ENCODE measurements at places on chromosomes 11 and 22.
A peak's percentile ranks its signal among the peaks of the same experiment; 100 is the strongest.

DNA sequence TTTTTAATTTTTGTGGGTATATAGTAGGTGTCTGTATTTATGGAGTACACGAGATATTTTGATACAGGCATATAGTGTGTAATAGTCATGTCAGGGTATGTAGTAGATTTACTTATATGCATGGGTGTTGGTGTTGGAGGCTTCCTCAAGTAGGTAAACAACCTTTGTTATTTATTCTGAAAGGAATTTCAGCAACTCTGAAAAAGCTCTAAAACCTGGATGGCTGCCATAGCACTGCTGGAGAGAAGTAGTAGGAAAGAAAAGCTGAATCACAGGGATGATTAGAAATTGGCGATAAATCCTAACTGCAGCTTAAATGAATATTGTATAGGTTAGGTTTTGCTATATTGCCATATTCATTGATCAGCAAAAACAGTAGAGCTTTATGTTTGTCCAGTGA, 44.4 kb upstream of the ST14 start:
- no peak for DNase-seq

- DNase-seq: no peak
These were observed 79.8 kb upstream of the CNTN5 start for GRCh38 chr11:98940913-98941312.

DNA sequence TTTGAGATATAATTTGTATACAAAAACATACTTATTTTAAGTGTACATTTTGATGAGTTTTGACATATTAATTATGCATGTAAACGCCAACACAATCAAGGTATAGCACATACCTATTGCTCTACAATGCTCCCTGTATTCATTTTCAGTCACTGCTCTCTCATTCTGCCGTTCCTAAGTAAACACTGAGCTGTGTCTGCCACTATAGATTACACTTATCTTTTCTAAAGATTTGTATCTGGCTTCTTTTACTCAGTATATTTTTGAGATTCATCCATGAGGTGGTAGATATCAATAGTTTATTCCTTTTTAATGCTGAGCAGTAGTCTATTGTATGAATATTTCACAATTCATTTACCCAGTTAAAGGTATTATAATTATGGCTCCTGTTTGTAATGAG, 25.4 kb upstream of the BACE1-AS start:
- DNase-seq: no peak

DNA sequence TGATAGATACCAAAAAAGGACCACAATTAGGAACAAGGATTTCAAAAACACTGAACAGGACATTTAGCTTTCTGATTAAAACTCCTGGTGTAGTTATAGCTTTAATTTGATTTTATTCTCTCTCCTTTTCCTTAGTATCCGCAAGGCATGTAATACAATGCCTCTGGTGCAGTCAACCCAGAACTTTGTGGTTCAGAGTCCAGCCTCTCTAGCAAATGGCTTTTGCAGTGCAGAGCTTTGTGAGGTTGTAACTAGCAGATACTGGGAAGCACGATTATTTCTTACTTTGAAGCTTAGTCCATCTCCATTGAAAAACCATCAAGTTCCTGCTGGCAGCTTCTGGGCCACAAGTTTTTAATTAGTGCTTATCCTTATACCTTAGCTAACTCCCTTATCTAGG, 79.8 kb downstream of the GRIA4 start:
- no peak for DNase-seq

- DNase-seq: no peak
These were observed 37.9 kb downstream of the ALG9 start for GRCh38 chr11:111833524-111833923.

GRCh38 chr11:130006929-130007328, 4.3 kb upstream of the PRDM10 start:
- no peak for DNase-seq

DNA sequence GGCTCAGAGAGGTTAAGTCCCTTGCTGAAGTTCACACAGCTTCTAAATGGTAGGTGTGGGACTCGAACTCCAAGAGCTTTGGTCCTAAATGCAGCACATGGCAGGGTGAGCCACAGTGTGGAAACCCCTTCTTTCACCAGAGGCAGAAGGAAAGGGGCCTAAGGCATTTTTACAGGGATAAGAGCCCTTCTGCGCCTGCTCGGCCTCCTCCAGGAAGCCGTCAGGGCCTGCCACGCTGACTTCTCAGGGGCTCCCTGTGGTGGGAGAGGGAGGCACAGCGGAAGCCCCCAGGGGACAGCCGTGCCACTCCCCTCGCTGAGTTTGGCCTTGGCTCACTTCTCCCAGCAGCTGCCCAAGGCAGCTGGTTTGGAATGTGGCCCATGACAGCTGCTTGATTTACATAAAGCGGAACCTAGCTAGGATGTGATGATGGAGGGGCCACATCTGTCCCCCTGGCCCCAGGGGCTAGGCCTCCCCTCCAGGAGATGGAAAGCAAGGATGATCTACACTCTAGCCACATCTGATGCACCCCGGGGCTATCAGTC, 35.4 kb downstream of the CD82 start:
- no peak for DNase-seq

DNA sequence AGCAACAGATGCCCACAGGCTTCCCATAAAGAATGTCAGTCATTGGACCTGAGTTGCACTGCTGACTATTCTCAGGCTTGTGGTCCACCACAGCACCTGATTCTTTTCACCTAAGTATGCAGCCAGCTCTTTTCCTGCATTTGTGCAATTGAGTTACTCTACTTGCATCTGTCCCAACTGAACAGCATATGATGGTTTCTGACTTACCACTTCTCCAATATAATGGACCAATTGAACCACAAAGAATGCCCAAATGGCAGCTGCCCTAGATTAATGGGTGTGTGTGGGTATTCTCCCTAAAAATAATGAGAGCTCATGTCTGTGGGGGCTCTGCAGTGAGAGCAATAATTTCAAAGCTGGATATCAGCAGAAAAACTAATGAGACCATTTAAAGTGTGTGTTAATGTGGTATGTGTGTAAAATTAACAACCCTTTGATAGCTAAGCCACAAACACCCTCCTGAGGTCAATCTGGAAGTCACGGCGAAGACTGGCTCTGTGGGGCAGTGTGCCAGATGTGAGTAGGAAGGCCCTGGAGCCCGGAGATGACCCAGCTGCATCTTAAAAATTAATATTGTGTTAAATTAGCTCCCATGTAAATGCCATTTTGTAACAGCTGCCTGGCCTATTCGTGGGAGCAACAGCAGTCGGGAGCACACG, 43.8 kb downstream of the SC5D start:
- no peak for DNase-seq

GRCh38 chr11:123316003-123316402, 114.1 kb upstream of the GRAMD1B start:
- DNase-seq: no peak

GRCh38 chr11:125227151-125227550, 62.6 kb downstream of the PKNOX2 start:
- no peak for DNase-seq

DNA sequence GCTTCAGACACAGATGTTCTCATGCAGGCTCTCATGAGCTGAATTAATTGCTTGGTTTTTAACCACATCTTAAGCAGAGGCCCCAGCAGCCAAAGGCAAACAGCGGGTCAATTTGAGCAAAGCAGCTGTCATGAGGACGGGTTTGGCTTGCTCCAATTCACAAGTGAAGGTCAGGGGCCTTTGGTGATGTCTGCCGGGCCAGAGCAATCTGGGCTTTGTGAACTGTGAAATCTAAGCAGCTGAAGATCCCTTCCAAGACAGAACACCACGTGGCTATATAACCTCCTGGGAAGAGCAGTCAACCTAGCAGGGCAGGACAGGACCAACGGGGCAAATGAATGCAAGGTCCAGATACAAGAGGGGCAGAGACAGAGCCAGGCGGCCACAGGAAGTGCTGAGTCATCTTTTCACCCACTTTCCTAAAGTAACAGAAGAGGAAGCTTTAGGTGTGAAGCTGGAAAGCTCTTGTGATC, 187.3 kb upstream of the B3GAT1 start:
- DNase-seq: no peak

- no peak for DNase-seq
These were observed 11.8 kb downstream of the PIM3 start for GRCh38 chr22:49972163-49973017.

GRCh38 chr22:33896154-33896553, 24.1 kb downstream of the LARGE1 start:
- no peak for DNase-seq

DNA sequence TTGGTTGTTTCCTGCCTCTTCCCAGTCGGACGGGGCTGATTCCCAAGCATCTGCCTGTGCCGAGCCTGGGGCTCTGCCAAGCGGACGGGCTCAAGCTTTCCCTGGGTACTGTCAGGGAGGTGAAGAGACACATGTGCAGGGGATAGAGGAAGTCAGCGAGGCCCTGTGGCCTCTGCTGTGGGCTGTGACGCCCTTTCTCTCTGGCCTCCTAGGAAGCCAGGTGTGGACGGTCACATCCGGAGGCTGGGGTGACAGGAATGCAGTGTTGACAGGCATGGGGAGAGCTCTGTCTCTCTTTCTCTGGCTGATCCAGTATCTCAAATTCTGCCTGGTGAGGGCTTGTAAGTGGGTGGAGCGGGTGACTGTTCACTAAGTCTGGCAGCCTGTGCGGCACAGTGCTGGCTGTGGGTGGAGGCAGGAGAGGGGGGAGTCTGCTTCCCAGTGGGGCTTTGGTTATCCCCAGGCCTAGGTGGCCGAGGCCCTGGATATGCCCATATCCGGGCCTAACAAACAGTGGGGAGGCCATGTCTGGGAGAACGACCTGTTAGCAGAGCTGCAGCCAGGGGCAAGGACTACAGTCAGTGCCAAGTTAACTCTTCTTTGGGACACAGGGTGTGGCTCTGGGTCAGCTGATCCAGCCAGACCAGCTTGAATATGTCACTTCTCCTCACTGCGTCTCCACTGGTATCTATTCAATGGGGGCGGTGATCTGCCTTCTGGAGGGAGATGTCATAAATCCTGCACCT, 1.9 kb downstream of the KCTD17 start:
- DNase-seq: no peak

GRCh38 chr11:32186118-32186517, 95.2 kb downstream of the RCN1 start:
- DNase-seq: no peak

GRCh38 chr11:67266449-67267187, at the start of gene GRK2:
TSS of gene GRK2 (plus strand) at chr11:67266473. CDS start at chr11:67266700, 227 bp downstream.
- peak; percentile 35 for DNase-seq

DNA sequence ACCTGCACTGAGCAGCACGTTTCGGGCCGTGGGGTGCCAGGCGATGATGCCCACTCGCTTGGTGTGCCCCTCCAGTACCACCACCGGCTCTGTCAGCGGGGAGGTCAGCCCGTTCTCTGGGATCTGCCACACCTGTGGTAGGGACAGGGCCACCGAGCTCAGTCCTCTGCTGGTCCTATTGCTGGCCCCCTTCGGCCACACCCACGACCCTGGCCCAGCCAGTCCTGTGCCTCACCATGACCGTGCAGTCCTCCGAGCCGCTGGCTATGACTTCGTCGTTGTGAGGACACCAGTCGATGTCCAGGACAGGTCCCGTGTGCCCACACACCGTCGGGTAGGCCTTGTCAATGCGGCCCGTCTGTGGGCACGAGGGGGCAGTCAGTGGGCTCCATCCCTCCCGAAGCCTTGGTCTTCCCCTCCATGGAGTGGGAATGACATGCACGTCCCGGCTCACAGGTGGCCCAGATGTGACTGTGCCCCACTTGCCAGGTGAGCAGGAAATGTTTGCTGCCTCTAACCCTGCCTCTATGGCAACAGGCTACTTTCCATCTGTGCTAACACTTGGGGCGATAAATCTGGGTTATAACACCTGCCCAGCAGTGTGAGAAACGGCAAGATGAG, 1.4 kb downstream of the CORO1B start:
- DNase-seq: no peak

GRCh38 chr11:111006227-111006626, 239.3 kb upstream of the POU2AF2 start:
- no peak for DNase-seq

- no peak for DNase-seq
These were observed 102.4 kb upstream of the CADM1 start for GRCh38 chr11:115606498-115607220.

DNA sequence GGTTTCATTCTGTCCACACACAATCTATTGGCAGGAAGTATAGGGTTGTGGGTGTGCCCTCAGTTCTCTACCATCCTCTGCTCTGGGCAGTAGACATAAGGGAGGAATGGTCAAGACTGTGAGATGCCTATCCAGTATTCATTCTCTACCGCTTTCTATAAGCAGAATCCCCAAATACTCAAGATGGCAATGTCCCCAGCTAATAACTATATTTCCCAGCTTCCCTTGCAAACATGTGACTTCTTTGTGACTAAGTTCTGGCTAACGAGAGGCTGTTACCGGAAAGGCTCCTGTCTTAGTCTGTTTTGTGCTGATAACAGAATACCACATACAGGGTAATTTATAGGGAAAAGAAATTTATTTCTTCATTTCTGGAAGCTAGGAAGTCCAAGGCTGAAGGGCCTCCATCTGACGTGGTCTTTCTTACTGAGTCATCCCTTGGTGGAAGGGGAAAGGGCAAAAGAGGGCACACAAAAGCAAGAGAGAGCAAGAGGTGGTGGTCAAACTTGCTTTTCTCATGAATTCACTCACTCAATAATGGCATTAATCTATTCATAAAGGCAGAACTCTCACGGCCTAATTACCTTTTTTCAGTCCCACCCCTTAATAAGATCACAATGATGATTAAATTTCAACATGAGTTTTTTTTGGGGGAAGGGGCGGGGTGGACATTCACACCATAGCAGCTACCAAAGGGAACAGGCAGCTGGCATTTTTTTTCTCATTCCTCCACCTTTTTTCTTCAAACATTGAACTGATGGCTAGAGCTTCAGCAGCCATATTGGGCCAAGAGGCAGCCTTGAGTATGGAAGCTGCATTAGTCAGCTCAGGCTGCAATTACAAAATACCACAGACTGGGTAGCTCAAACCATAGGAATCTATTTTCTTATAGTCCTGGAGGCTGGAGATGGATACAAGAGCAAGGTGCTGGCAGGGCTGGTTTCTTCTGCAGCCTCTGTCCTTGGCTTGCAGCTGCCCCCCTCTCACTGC, 109.7 kb upstream of the OR9Q1 start:
- DNase-seq: no peak

GRCh38 chr11:10080138-10080537, 213.9 kb downstream of the SBF2 start:
- no peak for DNase-seq

- no peak for DNase-seq
These were observed 44.0 kb upstream of the TUB start for GRCh38 chr11:8036986-8037385.

DNA sequence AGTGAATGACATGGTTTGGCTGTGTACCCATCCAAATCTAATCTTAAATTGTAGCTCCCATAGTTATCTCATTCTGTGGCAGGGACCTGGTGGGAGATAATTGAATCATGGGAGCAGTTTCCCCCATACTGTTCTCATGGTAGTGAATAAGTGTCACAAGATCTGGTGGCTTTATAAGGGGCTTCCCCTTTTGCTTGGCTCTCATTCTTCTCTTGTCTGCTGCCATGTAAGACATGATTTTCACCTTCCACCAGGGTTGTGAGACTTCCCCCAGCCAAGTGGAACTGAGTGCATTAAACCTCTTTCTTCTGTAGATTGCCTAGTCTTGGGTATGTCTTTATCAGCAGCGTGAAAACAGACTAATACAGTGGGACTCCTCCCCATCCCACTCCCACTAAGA, 11.1 kb downstream of the OR5A2 start:
- DNase-seq: no peak

- no peak for DNase-seq
These were observed 8.6 kb upstream of the C11orf96 start for GRCh38 chr11:43933608-43934551.

- DNase-seq: peak; percentile 45
These were observed 34.2 kb upstream of the VPREB1 start for GRCh38 chr22:22210375-22210774.

- no peak for DNase-seq
These were observed 24.8 kb downstream of the ADAMTS15 start for GRCh38 chr11:130473056-130473794.

- no peak for DNase-seq
These were observed 40.1 kb upstream of the TUB start for GRCh38 chr11:8040921-8041285.

- peak; percentile 33 for DNase-seq
These were observed 657 bp upstream of the MAPK8IP2 start for GRCh38 chr22:50599816-50600455.
